ENCODE measurements at places on chromosomes 11 and 22.

DNA sequence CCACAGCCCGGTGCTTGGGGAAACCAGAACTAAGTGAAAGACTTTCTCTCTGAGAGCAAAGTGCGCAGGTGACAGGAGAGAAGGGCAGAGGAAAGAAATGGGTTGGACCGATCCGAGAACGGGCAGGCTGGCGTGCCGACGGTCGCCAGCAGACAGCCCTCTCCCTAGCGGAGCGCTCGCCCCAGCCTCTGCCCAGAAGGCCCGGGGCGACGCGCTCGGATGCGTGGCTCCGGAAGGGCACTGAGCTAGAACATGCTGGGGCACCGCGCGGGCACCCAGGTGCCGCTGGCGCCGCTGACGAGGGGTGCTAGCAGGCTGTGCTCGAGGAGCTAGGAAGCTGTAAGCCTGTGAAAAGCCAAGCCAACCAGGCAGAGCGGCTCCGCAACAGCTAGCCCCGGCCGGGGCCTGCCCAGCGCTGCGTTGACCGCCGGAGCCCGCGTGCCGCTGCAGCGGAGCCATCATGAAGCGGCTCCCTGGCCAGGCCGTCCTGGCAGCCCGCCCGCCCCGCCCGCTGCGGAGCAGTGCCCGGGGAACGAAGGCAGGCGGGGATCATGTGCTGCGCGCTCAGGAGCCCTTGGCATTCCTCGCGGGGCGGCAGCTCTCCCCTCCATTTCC is 22.1 kb upstream of the RRAS2 start:
- DNase-seq, result peak; percentile 32

DNA sequence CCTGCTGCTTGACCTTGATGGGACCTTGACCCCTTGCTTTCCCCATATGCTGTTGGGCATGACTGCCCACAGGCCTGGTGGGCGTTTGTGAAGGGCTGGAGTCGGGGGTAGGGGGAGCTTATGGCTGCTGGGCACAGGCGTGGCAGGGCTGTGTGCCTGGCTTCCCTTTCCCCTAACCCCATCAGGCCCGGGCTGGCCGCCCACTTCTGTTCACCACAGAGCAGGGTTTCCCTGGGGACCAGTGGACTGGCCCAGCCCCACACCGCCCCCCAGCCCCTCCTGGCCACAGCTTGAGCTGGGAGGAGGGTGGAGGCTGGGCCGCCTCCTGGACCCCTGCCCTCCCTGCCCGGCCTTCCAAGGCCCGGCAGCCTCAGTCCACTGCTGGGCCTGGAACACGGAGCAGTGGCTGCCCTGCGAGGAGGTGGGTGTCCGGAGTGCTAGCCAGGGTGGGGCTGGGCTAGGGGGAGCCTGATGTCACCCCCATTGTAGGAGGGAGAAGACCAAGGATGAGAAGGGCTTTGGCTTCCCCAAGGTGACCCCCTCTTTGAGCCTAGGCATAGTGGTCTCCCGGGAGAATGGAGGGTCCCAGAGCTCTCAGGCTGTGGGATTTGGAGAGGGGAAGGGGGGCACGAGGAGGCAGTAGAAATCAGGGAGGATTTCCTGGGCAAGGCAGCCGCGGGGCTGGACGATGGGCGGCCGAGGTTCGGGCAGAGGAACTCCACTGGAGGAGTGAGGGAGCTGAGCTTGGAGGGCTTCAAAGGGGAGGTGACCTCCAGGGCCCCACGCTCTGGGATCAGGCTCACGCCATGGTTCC is at the start of gene AIFM3:
AIFM3 (plus strand) TSS at position 373 of the 814 bp plus-strand sequence. CDS start 690 bp downstream, outside the sequence.
- DNase-seq, result no peak

- DNase-seq, result no peak
Observed at GRCh38 chr22:45192701-45193187, 29.0 kb downstream of the NUP50 start.

DNA sequence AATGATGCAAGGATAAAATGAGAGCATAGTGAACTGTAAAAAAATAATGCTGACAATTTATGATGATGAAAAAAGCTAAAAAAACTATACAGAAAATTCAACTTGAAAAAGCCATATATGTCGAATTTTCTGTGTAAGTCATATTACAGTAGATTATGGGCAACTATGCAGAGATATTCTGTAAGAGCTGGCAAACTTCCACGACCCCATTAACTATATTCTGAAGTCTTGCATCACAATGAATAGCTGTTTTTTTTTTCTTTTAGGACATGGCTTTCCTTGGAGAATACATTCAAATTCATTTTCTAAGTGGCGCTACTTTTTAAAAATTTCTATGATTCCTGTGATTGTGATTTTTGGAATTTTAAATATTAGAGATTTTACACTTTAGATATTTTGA is 18.4 kb downstream of the PSMD13 start:
- DNase-seq, result no peak

DNA sequence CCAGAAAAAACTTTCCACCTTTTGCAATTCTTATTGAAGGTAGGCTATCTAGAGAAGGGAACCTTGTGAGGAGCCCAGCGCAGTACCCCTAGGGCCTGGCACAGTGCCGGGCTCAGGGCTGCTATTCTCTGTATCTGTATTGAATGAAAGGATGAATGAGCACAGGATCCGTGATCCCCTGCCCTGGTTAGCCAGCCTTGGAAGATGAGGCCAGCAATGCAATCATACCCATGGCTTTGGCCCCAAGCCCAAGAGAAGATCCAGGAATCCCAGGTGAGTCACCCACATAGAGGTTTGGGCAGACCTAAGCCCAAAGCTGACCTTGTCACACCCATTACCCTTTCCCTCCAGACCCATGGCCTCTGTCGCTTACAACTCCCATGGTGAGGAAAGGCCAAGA is 92.5 kb upstream of the CD82 start:
- no peak for DNase-seq

DNA sequence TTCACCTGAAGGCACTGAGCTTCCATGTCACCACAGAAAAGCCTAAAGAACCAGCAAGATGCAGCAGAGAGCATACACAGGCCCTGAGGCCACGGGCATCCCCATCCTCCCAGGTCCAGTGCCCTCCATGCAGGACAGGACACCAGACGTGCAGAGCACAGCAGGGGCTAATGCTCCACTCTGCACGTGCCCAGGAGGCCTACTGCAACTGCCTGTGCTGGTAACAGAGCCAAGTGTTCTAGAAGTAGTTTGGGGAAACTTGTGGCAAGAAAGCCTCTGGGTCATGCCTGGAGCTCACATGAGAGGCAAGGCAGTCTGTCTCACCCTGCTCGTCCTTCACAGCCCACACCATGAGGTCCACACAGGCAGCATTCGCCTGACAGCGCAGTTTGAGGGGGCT is 30.7 kb downstream of the SERPIND1 start:
- DNase-seq, result no peak

- DNase-seq, result no peak
Observed at GRCh38 chr22:45518580-45518991, 15.9 kb downstream of the FBLN1 start.

DNA sequence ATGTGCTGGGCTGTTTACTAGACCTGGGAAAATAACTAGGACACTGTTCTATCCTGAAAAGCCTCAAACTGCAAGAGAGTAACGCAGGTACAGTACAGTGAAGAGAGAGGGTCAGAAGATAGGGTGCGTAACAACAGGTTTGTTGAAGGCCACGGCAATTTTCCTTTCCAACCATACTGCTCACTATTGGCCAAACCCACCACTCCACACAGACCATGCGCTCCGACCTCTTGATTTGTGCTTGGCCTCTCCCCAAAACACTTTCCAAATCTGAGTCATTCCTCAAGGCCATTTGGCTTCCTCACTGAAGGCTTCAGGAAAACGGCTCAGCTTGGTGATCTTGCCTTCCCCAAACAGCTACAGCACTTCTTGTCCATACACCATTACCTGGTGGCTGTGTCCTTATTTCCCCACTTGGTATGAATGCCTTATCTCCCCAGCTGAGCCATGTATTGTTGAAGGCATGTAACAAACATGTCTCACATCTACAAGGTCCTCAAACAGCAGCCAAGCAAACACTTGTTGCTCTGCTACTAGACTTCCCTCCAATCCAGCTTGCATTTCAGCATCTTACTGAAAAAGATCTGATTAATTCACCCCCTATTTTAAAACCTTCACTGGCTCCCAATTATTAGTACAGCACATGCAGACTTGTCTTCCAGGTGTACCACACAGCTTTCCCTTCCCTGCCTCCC is 40.9 kb downstream of the TCF20 start:
- DNase-seq, result peak; percentile 1

- no peak for DNase-seq
Observed at GRCh38 chr11:122618927-122619326, 36.6 kb upstream of the UBASH3B start.

DNA sequence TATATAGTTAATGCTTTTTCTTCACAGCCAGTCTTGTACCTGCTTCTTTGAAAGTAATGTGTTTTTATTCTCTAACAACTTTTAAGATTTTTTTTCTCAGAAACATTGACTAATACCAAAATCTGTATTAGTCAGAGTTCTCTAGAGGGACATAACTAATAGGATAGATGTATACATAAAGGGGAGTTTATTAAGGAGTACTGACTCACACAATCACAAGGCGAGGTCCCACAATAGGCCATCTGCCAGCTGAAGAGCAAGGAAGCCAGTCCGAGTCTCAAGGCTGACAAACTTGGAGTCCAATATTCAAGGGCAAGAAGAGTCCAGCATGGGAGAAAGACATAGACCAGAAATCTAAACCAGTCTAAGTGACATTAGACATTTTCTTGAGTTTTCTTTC is 140.0 kb downstream of the RAB38 start:
- no peak for DNase-seq

DNA sequence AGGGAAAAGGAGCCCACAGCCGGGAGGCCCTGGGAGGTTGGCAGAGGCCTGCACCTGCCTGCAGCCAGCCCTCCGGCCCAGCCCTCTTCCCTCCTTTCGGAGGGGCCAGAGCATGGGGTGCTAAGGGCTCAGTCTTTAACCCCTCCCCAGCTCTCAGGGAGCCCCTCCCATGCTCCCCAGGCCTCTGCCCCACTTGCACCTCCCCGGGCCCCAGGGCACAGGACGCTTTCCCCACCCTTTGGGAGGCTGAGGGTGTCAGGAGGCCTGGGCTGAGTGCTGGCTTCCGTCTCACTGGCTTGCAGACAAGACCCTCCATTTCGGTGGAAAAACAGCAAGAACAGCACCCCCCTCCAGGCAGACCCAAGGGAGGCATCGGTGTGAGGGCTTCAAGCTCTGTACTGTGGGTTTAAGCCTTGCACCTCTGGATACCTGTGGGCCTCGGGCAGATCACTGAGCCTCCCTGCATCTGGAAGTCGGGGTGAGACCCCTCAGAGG is 7.3 kb downstream of the ASCL2 start:
- no peak for DNase-seq

DNA sequence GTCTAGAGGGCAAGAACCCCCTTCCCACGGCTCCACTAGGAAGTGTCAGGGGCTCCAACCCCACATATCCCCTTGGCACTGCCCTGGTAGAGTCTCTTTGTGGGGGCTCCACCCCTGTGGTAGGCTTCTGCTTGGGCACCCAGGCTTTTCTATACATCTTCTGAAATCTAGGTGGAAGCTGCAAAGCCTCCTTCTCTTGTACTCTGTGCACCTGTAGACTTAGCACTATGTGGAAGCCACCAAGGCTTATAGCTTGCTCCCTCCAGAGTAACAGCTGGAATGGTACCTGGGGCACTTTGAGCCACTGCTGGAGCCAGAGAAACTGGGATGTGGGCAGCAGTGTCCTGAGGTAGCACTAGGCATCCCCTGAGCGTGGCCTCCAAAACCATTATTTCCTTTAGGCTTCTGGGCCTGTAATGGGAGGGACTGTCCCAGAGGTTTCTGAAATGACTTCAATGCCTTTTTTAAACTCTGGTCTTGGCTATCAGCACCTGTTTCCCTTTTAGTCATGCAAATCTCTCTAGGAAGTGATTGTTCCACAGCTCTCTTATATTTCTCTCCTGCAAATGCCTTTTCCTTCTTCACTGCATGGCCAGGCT is 68.4 kb downstream of the TRAF6 start:
- no peak for DNase-seq

- no peak for DNase-seq
Observed at GRCh38 chr11:14872032-14872431, 20.0 kb downstream of the CYP2R1 start.

DNA sequence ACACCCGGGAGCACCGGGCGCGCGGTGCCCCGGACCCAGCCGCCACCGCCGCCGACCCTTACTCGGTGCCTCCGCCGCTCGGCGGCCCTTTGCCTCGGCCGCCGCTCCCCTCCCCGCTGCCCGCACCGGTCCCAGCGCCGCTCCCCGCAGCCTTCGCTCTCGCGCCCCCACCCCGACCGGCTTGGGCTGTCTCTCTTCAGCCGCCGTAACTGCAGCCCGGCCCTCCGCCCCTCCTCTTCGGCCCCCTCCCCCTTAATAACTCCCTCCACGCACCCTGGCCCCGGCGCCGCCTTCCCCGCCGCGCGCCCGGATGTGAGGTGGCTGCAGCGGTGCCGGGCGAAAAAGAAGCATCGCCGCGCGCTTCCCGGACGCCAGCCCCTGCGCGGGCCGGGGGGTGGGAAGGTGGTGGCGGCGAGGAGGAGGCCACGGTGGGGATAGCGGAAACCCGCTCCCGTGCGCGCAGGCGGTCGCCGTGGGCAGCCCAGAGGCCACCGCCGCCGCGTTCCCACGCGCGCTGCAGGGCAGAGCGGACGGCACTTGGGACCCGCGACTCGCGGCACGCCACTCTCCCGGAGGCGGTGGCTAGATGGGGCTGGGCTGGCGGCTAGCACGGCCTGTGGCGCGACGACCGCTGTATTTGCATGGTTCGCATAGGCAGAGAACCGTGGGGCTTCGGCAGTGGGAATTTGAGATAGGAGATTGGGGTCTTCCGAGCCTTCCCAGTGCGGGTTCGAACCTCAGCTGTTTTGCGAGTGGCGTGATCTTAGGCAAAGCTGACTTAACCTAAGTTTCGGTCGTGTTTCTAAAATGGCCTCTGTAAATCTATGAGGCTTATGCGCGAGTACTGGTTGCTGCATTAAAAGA is at the start of gene EIF4ENIF1:
EIF4ENIF1 (minus strand) TSS at position 211 of the 864 bp plus-strand sequence. CDS start 1,124 bp downstream, outside the sequence.
- DNase-seq, result peak; percentile 65

- no peak for DNase-seq
Observed at GRCh38 chr11:34356576-34356912, 1.3 kb downstream of the ABTB2 start.

- DNase-seq, result no peak
Observed at GRCh38 chr11:1968454-1969002, 21.4 kb downstream of the MRPL23 start.

GRCh38 chr11:7353100-7353499 is 101.4 kb downstream of the SYT9 start:
- peak; percentile 19 for DNase-seq

GRCh38 chr22:28333088-28333487 is 346.6 kb downstream of the TTC28 start:
- peak; percentile 39 for DNase-seq
